Mammary epithelial cell (primary cell): ENCODE measurements at places on chromosomes 11 and 22. TPM values are rescaled to one million over a fixed set of nuclear protein-coding genes. Genes with fewer than 3 reads are reported as not detected.
A peak's percentile ranks its signal among the peaks of the same experiment; 100 is the strongest.

DNA sequence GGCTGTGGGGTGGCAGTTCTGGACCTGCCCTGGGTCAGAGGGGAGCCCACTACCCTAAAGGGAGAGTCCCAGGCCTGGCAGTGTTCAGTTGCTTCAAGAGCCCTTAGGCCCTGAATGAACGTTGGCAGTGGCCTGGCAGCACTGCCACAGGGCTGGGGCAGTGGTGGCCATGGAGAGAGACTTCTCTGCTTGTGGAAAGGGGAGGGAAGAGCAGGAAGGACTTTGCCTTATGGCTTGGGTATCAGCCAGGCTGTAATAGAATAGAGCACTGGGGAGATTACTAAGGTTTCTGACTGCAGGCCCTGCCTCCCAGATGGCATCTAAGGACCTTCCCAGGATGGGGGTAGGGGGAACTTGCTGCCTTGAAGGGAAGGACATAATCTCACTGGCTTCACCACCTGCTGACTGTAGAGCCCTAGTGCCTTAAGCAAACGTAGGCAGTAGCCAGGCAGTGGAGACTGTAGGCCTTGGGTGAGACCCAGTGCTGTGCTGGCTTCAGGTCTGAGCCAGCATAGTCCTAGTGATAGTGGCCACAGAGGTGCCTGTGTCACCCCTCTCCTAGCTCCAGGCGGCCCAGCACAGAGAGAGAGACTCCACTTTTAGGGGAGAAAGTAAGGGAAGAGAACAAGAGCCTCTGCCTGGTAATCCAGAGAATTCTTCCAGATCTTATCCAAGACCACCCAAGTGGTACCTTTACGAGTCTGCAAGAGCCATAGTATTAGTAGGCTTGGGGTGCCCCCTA, 27.6 kb downstream of the PLA2G6 start:
- no peak for DNase-seq

DNA sequence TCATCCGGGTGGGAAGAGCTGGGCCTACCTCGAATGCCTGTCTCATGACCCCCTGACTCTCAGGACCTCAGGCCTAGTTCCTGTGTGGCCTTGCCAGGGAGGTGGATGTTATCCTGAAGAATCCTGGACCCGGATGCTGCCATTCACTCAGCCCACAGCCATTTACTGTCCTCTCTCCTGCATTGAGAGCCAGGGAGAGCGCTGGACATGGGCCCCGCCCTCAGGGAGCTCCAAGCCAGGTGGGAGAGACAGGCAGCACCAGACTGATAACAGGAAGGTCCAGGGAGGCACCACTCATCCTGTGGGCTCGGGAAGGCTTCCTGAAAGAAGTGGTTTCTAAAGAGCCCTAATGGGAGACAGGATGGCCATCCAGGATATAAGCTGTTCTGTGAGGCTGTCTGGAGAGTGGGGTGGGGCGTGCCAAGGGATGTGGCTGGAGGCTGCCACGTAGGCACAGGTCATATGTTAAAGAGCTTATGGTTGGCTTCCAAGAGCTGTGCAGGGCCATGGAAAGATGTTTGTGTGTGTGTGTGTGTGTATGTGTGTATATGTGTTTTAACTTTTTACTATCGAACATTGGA, 8.6 kb downstream of the SERPINH1 start:
- no peak for DNase-seq

DNA sequence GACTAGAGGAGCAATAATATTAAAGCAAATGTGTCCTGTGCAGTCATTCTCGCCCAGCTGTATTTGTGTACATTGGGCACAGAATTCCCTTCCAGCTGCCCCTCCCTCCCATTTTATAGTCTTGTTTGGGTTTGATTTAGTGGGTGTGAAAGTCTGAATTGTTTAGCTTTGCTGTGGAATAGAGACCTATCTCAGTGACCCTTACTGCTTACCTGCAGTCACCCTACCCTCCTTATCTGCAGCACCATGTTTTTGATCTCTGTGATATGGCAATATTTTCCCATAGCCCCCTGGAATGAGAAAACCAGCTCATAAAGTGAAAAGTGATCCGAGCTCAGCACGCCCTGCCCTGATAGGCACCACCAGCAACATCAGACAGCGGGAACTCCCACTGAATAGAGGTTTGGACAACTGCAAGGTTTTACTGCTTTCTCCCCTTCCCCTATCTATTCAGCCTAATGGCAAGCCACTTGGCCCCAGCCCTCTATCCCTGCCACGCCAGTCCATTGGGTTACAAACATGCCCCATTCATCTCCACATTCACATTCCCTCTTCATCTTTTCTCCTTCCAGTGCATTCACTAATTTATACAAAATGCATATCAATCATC, 199.0 kb downstream of the ETS1 start:
- no peak for DNase-seq

GRCh38 chr11:62030071-62030684, 62.7 kb upstream of the FTH1 start:
- DNase-seq: no peak

DNA sequence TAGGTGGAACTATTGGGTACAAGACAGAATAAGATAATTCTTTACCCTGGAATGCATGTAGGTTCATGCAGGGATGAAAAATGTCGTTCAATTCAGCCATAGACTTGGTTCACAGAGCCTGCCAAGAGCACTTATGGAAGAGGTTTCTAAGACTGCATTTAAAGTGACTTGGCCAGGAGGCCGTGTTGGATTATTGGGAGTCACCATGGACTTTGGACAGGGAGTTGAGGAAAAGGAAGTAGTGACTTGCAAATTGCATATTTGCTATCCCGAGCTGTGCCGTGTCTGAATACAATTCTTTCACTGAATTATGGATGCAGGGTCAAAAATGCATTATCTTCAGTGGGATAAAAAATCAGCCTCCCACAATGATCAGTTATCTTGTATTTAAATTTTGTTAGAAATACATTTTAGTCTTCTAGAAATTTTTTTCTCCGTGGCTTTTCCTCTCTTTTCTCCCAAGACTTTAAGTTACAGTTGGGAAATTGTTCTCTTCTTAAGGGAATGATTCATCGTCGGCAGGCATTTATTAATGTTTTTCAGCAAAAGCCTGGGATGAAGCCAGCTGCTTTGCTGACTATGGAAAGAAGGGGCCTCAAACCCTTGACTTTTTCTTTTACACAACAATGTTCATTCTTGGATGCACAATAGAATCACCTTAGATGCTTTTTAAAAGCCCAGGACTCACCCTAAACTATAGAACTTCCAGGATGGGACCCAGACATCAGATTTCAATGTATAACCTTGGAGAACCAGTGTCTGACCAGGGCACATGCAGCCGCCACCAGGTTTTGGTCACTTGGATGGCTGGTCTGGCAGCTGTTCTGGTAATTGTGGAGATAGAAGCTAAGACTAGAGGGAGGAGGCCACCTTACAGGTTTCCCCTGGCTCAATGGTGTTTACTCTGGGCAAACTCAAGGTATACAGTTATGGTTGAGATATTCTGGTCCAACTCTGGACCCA, 70.8 kb downstream of the FAT3 start:
- DNase-seq: no peak

The MAP6 gene
- total RNA-seq: 8.8 TPM

DNA sequence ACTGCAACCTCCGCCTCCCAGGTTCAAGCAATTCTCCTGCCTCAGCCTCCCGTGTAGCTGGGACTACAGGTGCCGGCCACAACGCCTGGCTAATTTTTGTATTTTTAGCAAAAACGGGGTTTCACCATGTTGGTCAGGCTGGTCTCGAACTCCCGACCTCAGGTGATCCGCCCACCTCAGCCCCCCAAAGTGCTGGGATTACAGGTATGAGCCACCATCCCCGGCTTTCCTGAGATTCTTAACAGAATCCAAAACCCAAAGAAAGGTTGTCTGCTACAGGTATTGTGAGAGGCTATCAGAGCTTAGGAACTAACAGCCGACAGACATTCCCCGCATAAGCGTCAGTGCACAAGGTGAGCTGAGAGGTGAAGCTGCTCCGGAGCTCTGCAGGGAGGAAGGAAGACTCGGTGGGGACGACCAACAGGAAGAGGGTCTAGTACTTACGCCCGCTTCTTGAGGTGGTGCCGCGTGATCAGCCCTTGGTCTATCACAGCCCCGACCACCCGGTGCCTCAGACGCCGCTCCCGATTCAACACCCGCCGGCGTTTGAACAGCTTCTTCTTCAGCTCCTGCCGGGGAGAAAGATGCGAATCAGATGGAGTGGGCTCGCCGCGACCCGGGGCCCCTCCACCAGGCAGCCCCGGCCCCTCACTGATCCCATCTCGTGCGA, 470 bp downstream of the C11orf98 start:
- DNase-seq: peak; percentile 73

DNA sequence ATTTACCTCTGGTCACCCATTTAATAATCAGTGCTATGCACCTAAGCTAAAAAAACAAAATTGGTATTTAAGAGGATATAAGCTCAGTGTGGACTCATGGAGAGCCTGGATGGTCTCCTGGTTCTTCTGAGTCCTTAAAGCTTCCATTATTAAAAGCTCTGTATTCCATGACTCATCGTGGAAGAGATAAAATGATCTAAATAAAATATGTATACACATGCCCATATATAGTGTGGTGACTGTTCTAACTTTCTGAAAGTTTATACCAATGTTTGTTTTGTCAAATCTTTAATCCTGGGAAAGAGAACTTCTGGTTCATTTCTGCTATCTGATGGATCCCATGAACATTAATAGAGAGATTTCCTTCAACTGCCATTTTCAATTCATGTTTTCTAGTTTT, 375.9 kb downstream of the GUCY1A2 start:
- DNase-seq: no peak

DNA sequence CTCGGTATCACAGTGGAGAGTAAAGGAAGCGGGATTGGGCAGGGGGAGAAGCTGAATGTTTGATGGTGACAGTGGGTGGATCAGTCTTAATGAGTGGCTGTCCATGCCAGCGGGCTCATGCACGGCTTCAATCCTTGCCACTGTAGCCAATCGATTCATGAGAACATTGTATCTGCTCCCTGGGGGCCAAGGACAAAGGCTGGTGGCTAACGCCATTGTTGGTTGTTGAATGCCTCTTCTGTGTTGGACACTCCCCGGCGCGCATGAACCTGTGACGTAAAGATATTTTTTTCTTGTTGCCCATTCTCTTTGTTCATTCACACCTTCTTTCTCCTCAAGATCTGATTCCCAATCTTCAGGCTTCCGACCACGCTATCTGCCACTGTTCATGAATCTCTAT, 20.9 kb upstream of the ATXN10 start:
- no peak for DNase-seq

DNA sequence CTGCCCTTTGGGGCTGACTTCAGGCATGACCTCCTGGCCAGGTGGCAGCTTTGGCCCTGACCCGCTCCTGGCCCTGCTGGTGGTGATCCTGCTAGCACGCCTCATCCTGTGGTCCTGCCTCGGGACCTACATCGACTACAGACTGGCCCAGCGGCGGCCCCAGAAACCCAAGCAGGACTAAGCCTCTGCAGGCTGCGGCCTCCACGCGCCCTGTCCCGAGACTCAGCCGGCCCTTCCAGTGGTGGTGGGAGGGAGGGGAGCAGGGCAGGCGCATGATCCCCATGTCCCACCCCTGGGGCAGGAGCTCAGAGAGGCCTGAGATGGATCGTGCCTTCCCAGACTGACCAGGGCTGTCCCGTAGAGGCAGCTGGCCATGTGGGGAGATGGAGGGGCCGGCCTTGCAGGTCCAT, 2.1 kb downstream of the SMIM38 start:
- DNase-seq: no peak

- no peak for DNase-seq
These were observed 810.7 kb downstream of the BRD1 start for GRCh38 chr22:49016909-49017481.

The CD3E gene
- total RNA-seq: not detected

The FAT3 gene
- total RNA-seq: not detected

The C11orf87 gene
- not detected in 2 replicates for total RNA-seq

- DNase-seq: no peak
These were observed 305.3 kb downstream of the KIRREL3 start for GRCh38 chr11:126695293-126695692.

The TSPAN32 gene
- total RNA-seq: not detected

GRCh38 chr22:37747715-37748100, 50.9 kb downstream of the TRIOBP start:
- DNase-seq: no peak

The MRGPRE gene
- total RNA-seq: 0.83 TPM

DNA sequence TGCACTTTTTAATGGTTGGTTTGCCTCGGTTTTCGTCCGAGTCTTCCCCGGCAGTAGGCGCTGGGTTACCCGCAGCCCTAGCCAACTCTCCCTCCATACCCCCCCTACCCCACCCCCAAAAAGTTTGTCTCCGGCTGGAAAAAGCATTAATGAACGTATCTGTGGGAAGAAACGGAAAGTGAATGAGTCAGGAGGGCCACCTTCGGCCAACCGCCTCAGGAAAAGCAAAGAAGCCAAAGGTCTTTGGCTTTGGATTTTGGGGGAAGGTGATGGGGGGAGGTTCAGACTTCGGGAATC, 508 bp upstream of the FLI1 start:
- no peak for DNase-seq

DNA sequence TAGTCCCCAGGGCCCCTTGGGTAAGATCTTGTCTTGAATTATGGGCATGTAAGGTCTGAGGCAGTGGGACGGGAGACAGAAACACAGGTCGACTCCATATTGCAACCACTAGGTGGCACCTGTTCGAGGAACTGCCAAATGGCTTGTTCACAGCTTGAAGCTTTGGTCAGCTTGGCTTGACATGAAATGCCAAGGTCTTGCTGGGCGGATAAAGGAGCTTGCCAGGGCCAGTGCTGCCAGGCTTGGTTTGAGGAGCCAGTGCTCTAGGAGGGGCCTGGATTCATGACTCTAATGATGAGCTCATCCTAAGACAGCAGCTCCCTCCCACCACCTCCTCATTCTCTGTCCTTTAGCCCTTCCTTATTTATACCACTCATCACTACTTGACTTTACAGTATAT, 11.9 kb upstream of the NRIP3 start:
- peak; percentile 60 for DNase-seq

The SLC5A12 gene
- total RNA-seq: not detected in 2 replicates

- no peak for DNase-seq
These were observed 16.7 kb downstream of the RRP8 start for GRCh38 chr11:6586434-6587359.

The CDCA5 gene
- total RNA-seq: 2.2 TPM

DNA sequence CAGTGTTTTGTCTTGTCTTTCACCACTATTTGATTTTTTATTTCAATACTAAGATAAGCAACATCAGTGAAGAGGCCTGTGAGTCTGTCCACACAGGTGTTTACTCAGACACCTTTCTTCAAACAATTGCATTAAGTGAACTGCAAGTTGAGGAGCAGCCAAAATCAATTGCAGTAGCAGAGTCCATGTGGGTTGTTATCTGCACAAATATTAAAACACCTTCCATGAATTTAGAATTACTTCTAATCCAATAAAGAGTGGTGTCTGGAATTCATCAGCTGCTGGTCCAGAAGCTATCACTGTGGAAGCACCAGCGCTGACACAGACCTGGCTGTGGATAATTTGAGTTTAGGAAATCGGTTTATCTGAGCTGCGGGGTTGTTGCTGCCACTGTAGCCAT, 83.5 kb upstream of the FAT3 start:
- DNase-seq: no peak

DNA sequence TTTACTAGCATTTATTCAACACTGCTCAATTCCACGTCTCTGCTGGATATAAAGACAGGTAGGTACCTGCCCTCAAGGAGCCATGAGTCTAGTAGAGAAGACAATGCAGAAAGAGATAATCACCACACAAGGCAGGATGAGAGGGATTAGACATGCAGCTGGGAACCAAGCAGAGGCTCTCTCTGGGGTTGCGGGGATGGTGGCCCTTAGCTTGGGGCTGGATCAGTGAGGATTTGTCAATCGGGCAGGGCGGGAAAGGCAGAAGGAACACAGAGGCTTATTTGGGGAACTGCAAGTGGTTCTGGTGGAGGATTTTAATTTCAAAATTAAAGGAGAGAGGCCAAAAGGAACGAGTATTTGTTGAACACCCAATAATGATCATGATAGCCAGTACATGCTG, 8.5 kb upstream of the DMC1 start:
- DNase-seq: no peak

The XNDC1N gene
- 5.5 and 5.7 TPM in 2 replicates for total RNA-seq

GRCh38 chr22:42639541-42640241, 710 bp downstream of the ATP5MGL start:
- DNase-seq: no peak
